ENCODE measurements at places on chromosomes 1 and 21.

DNA sequence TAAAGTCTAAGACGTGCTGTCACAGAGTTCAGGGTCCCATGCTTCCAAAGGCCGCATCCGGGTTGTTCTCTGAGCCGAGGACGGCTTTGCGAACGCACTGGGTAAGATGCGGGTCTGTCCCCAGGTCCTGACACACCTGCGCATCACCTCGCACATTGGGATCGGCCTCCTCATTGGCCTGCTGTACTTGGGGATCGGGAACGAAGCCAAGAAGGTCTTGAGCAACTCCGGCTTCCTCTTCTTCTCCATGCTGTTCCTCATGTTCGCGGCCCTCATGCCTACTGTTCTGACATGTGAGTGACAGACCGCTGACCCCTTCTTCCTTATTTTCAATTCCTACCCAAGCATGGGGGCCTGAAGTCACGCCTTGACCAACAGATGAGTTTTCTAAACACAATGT, 25.3 kb downstream of the TFF3 start:
- no peak for DNase-seq

DNA sequence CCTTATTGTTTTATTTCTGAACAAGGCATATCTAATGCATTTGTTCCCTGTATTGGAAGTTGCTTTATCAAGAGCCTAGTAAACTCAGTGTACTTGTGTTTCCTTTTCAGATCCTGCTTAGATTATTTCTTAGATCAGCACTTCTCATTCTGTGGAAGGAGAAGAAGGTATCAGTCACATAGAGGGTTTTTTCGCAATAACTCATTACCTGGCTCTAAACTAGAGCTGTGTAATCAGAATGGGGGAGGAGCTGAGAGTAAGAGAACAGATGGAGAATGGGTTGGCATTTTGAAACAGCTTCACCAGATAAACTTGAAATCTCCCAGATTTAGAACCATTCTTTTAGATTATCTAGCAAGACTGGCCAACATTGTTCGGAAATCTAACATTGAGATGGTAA, 11.0 kb downstream of the AHCYL1 start:
- no peak for DNase-seq

DNA sequence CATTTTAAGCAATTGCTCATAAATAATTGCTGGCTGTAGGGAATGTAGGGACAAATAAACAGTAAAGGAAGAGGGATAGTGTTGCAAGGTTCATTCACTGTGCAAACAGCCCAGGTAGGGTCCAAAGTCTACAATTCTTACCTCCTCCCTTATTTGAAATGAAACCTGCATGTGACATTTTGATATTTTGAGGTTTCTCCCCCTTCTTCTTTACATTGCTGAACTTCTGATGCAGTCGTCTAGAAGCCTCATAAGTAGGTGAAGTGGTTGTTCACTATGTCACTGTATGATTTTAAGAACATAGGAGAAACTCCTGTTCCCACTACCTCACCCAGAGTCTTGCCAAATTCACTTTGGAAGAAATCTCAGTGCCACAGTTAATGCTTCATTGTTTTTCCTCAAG, 16.1 kb downstream of the F5 start:
- no peak for DNase-seq

GRCh38 chr1:18749569-18749968, 109.9 kb downstream of the TAS1R2 start:
- no peak for DNase-seq

GRCh38 chr1:192980856-192981255, 78.3 kb downstream of the UCHL5 start:
- DNase-seq = no peak

- DNase-seq = no peak
These were observed 368.3 kb upstream of the C1orf174 start for GRCh38 chr1:4268262-4268888.

DNA sequence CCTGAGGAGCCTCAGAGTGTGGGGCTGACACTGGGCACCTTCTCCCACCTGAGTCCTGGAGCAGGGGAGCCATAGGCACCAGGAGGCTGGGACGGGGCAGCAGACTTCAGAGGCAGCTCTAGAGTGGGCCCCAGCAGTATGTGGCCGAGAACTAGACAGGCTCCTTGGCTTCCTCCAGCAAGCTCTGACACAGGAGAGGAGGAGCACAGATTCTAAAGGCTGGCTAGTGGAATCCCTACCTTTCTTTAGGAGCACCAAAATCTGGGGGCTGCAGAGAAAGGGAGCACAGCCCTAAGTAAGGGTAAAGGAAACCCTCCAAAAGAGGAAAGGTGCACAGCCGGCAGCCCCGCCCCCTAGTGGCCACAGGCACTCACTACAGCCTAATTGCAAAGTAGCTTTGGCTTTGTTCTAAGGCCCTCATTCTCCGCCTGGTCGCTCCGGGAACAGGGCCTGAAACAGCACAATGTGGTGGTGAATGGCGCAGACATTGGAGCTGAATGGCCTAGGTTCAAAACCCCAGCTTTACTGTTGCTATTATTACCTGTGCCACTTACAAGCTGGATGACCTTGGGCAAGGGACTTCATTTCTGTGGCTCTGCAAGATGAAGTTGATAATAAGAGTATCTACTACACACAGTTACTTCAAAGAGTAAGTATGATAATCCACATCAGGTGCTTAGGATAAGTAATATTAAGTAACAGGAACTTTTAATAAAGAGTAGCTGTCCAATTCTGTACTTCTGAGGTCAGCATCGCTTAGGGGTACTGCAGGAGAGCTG, 8.8 kb upstream of the GUCA2A start:
- no peak for DNase-seq

GRCh38 chr1:55582084-55582483, 366.9 kb upstream of the USP24 start:
- DNase-seq = no peak

DNA sequence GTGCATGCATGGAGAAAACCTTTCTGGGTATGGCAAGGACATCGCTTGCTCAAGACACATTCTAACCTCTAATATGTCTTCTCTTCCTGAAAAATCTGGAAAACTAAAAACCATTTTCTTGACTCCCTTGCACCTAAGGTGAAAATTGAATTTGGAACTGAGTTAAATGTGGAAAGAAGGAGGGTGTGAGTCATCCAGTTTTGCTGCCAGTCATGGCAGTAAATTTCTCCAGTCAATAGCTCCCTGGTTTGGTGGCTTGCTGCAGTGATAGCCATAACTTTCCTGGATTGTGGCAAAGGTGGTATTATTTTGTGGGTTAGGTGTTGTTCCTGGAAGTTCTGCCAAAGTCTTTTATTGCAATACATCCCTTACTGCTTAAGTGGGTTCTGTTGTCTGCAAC, 2.5 kb downstream of the ZCCHC17 start:
- DNase-seq = no peak

DNA sequence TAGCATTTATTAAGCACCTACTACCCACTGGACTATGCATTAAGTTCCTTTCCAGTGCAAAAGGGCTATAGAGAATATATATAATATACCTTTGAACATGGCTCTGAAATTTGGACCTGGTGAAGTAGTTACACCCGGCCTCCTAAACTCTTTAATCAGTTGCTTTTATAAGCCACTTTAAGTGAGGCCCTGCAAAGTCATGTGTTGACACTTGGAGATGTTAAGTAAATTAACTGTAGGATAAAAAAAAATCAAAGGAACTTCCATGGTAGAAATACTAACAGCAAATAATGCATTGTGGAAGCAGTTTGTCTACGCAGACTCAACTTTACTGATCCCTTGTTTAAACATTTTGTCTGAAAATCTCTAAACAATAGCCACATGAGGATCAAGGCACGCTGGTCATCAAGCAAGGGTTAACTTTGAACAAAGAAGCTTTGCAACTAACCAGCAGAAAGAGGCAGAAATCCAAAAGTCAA, 283.9 kb downstream of the VAV3 start:
- no peak for DNase-seq

GRCh38 chr21:18275781-18276180, 31.1 kb downstream of the CHODL start:
- DNase-seq = no peak

GRCh38 chr21:33682992-33683627, 40.8 kb downstream of the ITSN1 start:
- no peak for DNase-seq

DNA sequence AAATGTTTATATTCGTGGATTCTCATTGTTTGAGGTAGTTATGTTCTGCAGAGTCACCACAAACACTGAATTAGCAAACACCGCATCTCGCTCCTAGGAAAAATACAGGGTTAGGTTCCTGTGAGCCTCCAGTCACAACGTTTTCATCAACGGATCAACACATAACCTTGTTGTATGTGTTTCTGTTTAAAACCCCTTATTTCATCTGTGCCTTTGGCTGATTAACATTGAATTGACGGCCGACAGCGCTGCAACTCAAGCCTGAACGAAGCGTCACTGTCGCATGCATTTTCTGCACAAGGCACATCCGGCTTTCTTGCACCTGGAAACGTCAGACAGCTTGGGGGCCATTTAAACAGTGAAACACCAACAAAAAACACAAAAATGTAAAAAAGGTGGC, 8.4 kb downstream of the SLC45A1 start:
- DNase-seq = no peak

GRCh38 chr21:23986987-23987386, 1620.3 kb downstream of the MRPL39 start:
- DNase-seq = no peak

DNA sequence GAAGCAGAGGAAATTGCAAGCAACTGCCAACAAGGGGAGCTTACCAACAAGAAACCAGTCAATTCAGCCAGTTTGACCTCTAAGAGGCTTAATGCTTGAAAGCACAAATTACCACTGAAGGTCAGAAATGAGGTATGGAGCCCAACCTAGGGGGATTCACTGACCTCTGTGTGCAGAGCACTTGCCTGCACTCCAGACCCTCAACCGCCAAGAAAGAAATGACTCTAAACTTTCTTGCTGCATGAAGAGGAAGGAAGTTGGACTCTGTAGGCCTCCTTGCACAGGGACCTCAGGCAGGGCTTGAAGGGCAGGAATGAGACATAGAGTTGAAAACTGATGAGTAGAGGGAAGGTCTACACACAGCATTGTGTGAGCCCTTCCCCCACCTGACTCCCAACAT, 10.0 kb downstream of the ARMH1 start:
- peak; percentile 81 for DNase-seq
